ENCODE measurements at places on chromosomes 11 and 22. TPM values are rescaled to one million over a fixed set of nuclear protein-coding genes. Genes with fewer than 3 reads are reported as not detected.
A peak's percentile ranks its signal among the peaks of the same experiment; 100 is the strongest.

- H3K27ac ChIP-seq: no peak overlapping the region
- no peak for DNase-seq
- peaks cover 8% of the 10 kb centered on the region for H3K4me1 ChIP-seq
- H3K36me3 ChIP-seq: no peaks in the 10 kb centered on the region
- H3K4me3 ChIP-seq: no peak overlapping the region
Observed at GRCh38 chr11:47856186-47856585, 8.0 kb upstream of the NUP160 start.

DNA sequence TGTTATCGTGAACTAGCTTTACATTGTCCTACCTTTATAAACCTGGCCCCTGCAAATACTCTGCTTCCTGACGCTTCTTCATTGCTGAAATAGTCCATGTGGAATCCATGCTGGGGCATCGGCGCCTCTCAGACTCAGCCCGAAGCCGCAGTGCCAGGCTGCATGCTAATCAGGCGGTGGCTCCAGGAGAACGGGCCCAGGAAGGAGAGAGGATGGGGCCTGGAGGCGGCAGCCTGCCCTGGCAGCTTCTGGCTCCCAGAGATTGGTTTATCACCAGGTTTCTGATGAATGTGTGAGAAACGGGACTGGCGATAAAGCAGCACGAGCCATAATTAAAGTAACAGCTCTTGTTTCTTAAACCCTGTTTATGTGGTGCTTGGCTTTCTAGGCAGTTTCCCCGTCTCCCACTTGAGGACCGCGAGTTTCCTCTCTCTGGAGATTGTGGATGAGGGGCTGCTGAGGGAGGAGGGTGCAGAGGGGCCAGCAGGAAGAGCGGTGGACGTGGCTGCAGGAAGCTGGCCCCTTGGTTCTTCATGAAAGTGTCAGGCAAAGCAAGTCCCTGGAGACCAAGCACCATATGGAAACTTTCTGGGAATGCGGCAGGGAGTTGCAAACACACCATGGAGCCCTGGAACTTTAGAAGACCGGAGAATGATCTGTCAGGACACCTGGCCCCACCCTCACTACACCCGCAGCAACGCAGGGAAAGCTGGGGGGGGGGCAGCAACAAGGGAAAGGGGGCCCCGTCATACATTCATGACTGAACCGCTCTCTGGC lies 93.4 kb downstream of the NTM start:
- H3K36me3 ChIP-seq: no peaks in the 10 kb centered on the region
- no peak overlapping the region for H3K4me3 ChIP-seq
- H3K4me1 ChIP-seq: no peaks in the 10 kb centered on the region
- no peak overlapping the region for H3K27ac ChIP-seq

- DNase-seq: no peak
- H3K36me3 ChIP-seq: peaks cover 13% of the 10 kb centered on the region
- H3K27me3 ChIP-seq: no peaks in the 10 kb centered on the region
- H3K4me3 ChIP-seq: no peak overlapping the region
- no peaks in the 10 kb centered on the region for H3K4me1 ChIP-seq
Observed at GRCh38 chr11:18578975-18579598, 9.4 kb downstream of the UEVLD start.

- H3K27me3 ChIP-seq: no peaks in the 10 kb centered on the region
- peaks cover 2% of the 10 kb centered on the region for H3K36me3 ChIP-seq
- no peak overlapping the region for H3K27ac ChIP-seq
- no peak overlapping the region for H3K4me3 ChIP-seq
- no peaks in the 10 kb centered on the region for H3K4me1 ChIP-seq
- no peak for DNase-seq
Observed at GRCh38 chr11:73454987-73455386, 78.8 kb downstream of the RELT start.

- H3K27me3 ChIP-seq: peaks cover 27% of the 10 kb centered on the region
- H3K4me3 ChIP-seq: no peak overlapping the region
- no peaks in the 10 kb centered on the region for H3K36me3 ChIP-seq
Observed at GRCh38 chr11:11461473-11461872, 108.4 kb upstream of the CSNK2A3 start.

DNA sequence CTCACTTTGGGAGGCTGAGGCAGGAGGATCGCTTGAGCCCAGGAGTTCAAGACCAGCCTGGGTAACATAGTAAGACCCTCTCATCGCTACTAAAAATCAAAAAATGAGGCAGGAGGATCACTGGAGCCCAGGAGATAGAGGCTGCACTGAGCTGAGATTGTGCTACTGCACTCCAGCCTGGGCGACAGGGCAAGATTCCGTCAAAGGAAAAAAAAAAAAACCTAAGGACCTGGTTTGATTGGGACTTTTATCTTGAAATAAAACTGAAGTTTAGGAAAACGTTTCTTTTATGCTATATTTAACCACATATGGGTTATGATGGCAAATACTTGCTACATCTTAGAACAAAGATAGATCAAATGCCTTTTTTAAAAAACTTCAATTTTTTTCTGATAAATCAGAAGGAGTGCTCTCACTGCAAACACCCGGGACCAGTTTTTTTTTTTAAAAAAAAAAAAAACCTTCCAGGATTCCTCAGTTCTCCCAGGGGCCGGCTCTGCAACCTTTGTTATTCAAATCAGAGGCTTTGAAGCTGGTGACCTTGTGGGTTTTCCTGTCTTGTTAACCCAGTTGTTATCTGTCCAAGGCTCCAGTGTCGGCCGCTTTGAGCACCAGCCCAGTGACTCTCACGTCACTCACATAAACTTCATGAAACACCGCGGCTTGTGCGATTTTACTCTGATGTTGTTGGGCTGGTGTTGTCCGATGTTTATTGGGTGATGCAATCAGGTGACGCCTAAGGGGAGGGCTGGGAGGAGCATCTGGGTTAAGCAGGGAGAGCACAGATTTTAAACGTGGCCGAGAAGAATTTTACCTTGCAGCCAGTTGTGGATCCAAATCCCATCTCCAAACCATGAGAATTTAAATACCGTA lies 24.7 kb upstream of the SLC22A12 start:
- H3K36me3 ChIP-seq: no peaks in the 10 kb centered on the region
- peaks cover 5% of the 10 kb centered on the region for H3K4me1 ChIP-seq
- H3K27ac ChIP-seq: no peak overlapping the region
- H3K27me3 ChIP-seq: peaks cover 4% of the 10 kb centered on the region

FBXO7 gene
- total RNA-seq: 85.9 TPM

DNA sequence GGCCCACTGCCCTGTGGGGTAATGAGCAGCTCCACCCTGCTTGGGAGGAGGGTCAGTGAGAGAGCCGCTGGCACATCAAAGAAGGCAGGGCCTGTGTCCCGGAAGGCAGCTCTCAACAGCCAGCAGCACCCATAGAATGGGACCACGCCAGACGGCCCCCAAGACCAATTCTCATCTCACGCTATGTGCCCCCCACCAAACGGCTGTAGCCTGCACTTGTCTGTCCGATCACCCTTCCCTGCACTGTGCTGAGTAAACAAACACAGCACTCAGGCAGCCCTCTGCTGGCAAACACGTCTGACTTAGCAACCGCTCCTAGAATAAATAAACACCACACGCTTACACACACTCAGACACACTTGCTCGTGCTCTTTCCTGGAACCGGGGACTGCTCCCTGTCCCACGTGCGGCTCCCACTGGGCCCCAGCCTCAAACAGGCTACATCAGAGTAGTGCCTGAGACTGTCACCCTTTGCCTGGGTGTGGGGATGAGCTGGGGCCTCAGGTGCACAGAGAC lies 53.2 kb upstream of the CDON start:
- peak; percentile 83 for DNase-seq
- peaks cover 24% of the 10 kb centered on the region for H3K4me1 ChIP-seq
- no peak overlapping the region for H3K4me3 ChIP-seq
- H3K27me3 ChIP-seq: peaks cover 4% of the 10 kb centered on the region
- no peaks in the 10 kb centered on the region for H3K36me3 ChIP-seq
- no peak overlapping the region for H3K27ac ChIP-seq

Data from astrocyte (in vitro differentiated cells and primary cell).